ENCODE measurements at places on chromosomes 13 and 19. TPM values are rescaled to one million over a fixed set of nuclear protein-coding genes. Genes with fewer than 3 reads are reported as not detected.

The FKBP8 gene
- total RNA-seq = 231 TPM

The ADAMTSL5 gene
- not detected for total RNA-seq

The SIGLEC9 gene
- total RNA-seq = not detected

The C13orf42 gene
- total RNA-seq = not detected

The ICAM1 gene
- 130 TPM for total RNA-seq
